AG04449 (cell line): ENCODE measurements at places on chromosomes 13 and 19.

GRCh38 chr19:51166846-51167490 is 24.9 kb downstream of the SIGLEC7 start:
- no peak for DNase-seq

- DNase-seq: no peak
These were observed 610 bp upstream of the WBP4 start for GRCh38 chr13:41060724-41061074.

DNA sequence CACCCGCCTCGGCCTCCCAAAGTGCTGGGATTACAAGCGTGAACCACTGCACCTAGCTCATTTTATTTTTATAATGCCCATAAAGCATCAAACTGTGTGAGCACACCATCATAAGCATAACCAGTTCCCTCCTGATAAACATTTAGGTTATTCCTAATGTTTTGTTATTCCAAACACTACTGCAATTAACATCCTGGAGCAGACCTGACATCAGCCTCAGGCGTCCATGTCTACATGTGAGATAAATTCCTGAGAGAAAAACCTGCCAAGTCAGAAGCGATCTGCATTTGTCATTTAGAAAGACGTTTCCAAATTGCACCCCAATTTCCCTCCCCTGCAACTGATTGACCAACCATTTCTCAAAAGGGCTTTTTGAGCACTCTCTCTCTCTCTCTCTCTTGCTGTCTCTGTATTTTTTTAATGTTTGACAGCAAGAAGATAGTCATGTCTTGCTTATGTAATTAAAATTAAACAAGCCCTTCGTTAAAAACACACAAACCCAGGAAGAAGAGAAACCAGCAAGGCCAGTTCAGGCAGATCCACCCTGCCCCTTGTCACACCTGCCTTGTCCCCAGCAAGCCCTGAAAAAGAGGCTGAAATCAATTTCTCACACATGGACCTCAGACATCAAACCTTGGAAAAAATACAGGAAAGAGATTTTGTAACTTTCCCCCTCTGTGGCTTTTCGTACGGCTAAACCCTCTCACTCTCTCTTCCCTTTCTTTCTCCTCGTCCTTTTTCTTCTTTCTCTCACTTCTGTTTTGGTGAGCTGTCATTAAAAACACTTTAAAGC is 9.9 kb downstream of the LYPD3 start:
- no peak for DNase-seq

GRCh38 chr19:42251572-42252358 is 3.2 kb downstream of the ERF start:
- no peak for DNase-seq

- no peak for DNase-seq
These were observed 84.0 kb upstream of the MTIF3 start for GRCh38 chr13:27534108-27534980.

GRCh38 chr19:639253-640160 is at the start of gene FGF22:
FGF22 (plus strand) TSS chr19:639879; CDS start chr19:639926, 47 bp downstream.
- no peak for DNase-seq

- DNase-seq: no peak
These were observed 79.4 kb upstream of the ZNF507 start for GRCh38 chr19:32265995-32266394.

GRCh38 chr19:29813642-29814041 is 1.9 kb downstream of the CCNE1 start:
- DNase-seq: no peak

- DNase-seq: no peak
These were observed 64.9 kb upstream of the FGF14 start for GRCh38 chr13:102466610-102467190.

- no peak for DNase-seq
These were observed 26.7 kb upstream of the NAPA start for GRCh38 chr19:47541518-47541917.

- no peak for DNase-seq
These were observed 17.5 kb downstream of the KLF2 start for GRCh38 chr19:16342002-16342715.

- DNase-seq: no peak
These were observed 26.8 kb downstream of the AP1M1 start for GRCh38 chr19:16224293-16225045.

GRCh38 chr13:101915331-101915730 is 462.9 kb downstream of the ITGBL1 start:
- no peak for DNase-seq

- DNase-seq: no peak
These were observed 72.5 kb downstream of the EDNRB start for GRCh38 chr13:77846173-77846572.

GRCh38 chr19:42032431-42032830 is 37.6 kb downstream of the GRIK5 start:
- DNase-seq: no peak

- no peak for DNase-seq
These were observed 25.3 kb downstream of the PEPD start for GRCh38 chr19:33496038-33496895.

- no peak for DNase-seq
These were observed 8.9 kb downstream of the TNFSF13B start for GRCh38 chr13:108278466-108278865.

- DNase-seq: no peak
These were observed 4.3 kb upstream of the TMEM255B start for GRCh38 chr13:113754691-113755090.

DNA sequence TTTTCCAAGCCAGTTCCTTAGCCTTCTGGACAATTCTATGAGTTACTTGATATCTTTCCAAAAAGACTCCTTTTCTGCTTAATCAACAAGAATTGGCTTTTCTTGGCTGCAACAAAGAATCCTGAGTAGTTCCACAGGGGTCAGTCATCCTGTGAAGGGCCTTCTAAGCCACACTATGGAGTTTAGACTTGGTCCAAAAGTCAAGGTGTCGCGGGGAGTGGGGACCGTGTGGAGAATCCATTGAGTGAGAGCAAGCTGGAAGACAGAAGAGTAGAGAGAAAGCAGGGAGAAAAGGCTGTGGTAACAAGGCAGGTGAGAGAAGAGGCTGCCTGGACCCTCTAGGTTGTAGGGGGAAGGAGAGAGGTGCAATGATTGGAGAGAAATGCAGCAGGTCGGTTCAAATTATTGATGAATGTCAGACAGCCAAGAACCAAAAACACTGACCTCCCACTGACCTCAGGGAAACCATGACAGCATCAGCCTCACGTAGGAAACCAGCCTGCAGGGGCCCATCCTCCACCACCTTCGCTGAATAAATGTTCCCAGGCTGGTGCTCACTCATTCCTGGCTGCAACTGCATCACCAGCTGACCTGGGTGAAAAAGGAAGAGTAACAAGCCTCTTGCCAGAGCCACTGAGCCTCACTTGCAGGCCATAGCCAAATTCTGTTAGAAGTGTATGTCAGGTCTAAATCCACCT is 7.1 kb upstream of the IFT88 start:
- no peak for DNase-seq

- no peak for DNase-seq
These were observed 6.0 kb downstream of the TEKTIP1 start for GRCh38 chr19:3544742-3545668.
